T-helper 17 cell (primary cell): ENCODE measurements at places on chromosomes 12 and 14.

- no peak for DNase-seq
Observed at GRCh38 chr12:77325511-77326236, 260.3 kb upstream of the E2F7 start.

GRCh38 chr12:131264635-131265034 is 310.9 kb downstream of the ADGRD1 start:
- no peak for DNase-seq

DNA sequence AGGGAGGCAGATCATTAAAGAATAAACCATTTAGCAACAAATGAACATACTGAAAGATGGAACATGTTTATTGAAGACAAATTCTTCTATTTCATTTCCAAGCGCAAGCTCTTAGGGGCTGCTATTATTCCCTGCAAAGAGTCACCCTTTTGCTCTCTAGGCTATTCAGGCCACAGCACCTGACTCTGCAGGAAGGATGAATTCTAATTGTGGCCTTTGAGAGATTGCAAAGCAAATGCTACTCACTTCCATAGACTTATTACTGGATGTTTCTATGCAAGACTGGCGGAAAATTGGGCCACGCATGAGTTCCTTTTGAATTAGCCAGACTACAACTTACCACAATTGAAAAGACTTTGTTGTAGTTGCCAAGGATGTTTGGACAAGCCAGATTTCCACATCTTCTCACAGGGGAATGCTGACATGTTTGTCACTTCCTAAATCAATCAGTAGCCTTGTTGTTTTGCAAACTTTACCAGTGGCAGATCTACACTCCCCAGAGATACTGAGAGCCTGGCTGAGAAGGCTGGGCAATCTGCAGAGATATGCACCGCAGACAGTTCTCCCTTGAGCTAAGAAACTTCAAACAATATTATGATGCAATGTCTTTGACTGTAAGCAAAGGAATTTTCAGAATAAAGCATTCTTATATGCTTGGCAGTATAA is 334.3 kb upstream of the SYT1 start:
- no peak for DNase-seq

DNA sequence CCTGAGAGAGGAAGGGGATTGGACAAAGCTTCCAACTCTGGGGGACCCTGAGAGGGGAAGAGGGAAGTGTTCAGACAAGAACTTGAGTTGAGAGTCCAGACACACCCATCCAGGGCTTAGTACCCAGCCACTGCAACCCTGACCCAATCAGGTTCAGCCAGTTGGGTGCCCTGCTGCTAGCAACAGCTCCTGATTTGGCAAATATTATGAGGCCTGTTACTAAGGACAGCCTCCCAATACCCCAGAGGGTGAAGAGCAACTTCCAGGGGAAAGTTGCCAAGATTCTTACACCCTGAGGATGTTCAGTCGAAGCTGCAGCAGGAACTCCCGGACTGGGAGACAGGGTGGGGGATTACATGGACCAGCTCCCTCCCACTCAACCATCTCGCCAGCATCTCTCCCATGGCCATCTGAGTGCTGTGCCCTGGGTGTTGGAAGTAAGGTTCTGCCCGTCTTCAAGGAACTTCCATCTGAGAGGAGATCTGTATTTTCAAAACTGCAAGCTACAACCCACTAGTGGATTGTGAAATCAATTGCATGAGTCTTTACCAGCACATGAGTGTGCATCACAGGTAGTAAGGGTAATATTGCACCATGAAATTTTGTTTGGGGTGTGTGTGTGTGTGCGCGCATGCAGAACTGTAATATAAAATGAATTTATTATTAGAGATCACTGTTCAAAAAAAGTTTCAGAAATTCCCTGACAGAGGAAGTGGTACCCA is 11.5 kb upstream of the KRT78 start:
- DNase-seq = no peak

DNA sequence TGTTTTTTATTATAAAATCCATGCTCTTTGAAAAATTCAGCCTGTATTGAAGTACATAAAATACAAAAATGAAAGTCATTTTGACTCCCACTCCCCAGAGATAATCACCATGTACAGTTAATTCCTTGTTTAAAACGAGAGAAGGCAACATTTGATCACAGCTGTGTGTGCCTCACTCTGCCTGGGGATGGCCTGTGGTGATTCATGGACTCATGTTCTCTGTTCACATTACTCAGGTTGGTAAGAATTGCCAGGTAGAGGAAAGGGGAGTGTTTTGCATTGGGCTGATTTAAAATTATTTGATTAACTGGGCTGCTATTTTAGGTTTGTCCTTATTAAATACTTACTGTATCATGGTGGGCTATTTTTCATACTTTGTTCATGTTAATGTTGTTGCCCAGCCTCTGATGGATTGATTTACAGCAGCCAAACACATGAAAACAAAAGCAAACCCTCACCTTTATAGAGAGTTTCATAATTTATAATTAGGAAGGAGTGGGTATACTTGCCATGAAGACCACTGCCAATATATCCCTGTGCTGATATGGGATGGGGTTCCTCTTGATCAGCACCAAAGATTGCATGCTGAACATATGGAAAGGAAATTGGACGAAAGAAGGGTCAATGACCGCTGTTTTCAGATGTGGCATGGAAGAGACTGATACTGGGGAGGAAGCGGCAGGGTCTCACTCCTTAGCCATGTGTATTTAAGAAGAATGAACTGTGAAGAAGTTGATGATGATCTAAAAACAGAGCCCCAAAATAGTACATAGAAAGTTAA is 3.0 kb downstream of the ZBTB1 start:
- no peak for DNase-seq

DNA sequence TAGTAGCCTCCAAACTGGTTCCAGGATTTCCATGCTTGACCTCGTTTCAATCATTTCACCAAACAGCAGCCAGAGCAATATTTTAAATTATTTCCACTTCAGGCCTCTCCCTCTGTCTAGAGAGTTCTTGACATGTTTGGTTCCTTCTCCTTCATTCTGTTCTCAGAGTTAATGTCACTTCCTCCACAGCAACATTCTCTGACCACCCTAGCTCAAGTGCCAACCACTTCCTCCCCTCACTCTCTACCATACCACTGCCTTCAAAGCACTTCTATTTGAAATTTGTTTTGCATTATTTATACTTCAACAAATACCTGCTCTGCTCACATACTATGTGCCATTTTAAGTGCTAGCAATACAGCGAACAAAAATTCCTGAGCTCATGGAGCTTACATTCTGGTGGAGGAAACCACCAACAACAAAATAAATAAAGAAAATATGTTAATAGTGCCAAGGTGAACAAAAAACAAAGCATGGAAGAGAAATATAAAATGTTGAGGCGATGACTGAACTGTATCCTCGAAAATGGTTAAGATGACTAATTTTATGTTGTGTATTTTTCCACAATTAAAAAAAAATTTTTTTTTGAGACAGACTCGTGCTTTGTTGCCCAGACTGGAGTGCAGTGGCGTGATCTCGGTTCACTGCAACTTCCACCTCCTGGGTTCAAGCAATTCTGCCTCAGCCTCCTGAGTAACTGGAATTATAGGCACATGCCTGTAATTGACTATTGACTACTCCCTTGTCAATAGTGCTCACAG is 17.3 kb downstream of the BAZ1A start:
- DNase-seq = no peak

DNA sequence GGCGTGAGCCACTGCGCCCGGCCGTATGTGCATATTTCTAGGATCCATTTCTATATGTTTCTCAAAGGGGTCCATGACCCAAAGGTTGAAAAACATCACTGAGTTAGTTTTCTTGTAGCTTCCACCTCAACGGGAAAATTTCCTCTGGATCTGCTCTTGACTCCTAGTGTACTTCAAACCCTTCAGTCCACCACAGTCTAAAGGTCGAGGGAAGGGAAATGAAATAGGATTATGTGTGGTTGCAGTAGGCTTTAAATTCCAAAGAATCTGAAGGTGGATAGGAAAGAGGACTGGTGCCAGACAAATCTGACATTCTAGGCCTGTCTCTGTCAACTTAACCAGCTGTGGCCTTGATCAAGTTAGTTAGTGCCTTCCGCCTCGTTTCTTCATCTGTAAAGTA is 1.7 kb upstream of the SUOX start:
- DNase-seq = no peak

- no peak for DNase-seq
Observed at GRCh38 chr14:91649930-91650329, 82.0 kb downstream of the CATSPERB start.

GRCh38 chr14:38210587-38211216 is 3.0 kb downstream of the SSTR1 start:
- DNase-seq = no peak

GRCh38 chr12:62737615-62738014 is 197.3 kb downstream of the PPM1H start:
- no peak for DNase-seq

- no peak for DNase-seq
Observed at GRCh38 chr12:109452489-109452888, 24.6 kb downstream of the KCTD10 start.

DNA sequence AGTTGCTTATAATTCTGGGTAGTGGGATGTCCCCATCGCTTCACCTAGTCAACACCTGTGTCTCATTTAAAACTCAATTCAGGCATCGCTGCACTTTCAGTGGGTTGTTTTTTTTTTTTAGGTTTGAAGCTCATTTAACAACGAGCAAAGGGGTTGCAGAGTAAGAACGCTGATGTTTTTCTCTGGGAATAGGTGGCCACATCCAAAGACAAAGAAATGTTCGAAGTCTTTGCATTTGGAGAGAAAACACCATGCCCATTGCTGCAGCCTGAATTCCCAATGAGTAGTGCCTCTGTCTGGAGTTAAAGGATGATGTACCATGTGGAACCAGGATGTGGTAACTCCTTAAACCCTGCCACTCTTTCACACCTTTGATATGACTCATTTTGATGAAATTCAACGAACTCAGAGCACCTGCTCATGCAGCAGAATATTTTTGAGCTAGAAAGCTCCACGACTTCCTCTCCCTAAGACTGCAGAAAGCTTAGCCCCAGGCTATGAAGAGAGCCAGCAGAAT is 35.1 kb upstream of the BATF start:
- no peak for DNase-seq

GRCh38 chr12:123961585-123962345 is 10.9 kb downstream of the CCDC92 start:
- DNase-seq = no peak

DNA sequence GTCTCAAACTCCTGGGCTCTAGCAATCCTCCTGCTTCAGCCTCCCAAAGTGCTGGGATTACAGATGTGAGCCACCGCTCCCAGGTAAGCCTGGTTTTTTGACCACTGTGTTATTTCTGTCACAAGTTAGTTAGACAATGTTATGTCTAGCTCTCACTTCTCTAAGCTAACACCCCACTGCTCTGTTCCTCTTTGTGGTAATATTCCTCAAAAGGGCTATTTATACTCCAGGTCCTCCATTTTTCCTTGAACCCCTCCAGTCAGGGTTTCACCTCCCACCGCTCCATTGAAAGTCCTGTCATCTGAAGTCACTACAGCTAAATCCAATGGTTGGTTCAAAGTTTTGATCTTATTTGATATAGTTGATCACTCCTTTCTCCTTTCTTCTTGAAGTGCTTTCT is 5.1 kb downstream of the IRAK3 start:
- no peak for DNase-seq

DNA sequence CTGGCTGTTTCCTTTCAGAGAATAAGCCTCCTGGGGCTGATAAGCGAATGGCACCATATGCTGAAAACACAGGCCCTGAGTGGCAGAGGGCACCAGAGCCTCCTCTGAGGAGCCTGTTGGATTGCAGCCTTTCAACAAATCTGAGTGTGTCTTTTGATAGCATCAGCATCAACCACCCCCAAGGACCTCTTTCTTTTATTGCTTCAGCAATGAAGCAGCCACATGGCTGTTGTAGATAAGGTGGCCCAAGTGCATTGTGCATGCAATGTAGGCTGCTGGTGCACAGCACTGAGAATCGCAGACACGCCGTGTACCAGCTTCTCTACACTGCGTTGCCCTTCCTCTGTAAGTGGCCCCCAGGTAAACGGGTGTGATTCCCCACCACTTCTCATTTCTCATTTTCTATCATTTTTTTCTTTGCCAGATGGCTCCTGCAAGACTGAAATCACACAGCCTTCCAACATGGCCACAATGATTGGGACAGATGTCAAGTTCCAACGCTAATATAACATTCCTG is 191.7 kb downstream of the DAD1 start:
- no peak for DNase-seq

GRCh38 chr12:66692986-66693385 is 14.1 kb upstream of the GRIP1 start:
- DNase-seq = no peak

DNA sequence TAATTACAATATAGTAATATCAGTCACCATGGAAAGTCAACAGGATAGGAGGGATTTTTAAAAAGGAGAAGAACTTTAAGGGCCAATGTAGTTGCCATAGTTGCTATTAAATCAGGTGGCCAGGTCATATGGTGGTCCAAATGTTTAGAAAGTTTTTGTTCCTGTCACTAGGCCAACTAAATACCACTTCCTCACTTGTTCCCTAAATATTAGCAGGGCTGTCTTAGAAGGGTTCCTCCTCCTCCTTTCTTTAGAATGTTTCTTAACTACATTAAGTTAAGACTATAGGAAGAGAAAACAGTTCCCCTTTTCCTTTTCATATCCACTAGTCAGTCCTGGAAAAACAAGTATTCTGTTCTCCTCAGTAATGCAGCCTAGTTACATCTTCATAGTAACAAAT is 50.3 kb downstream of the MON2 start:
- no peak for DNase-seq

- no peak for DNase-seq
Observed at GRCh38 chr12:63857771-63858670, 13.5 kb downstream of the SRGAP1 start.

DNA sequence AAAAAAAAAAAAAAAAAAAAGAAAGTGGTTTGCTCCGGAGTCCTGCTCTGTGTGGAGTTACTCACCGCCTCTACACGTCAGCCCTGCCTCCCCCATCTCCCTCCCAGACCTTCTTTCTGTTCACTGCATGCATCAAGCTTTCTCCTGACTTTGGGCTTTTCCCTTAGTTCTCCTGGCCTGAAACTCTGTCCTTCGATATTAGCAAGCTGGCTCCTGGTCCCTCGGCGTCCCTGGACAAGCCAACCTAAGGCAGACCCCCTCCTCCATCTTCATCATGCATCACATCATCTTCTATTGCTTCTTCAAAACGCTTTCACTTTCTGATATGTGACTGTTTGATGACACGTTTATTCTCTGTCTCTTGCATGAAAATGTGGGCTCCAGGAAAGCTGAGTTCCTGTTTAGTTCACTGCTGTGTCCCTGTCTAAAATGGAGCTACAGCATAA is 40.6 kb downstream of the SLC15A4 start:
- DNase-seq = no peak

- DNase-seq = peak; percentile 35
Observed at GRCh38 chr12:388541-389141, 479 bp downstream of the KDM5A start.

GRCh38 chr14:21092273-21093011 is 6.0 kb downstream of the ZNF219 start:
- peak; percentile 97 for DNase-seq

GRCh38 chr12:124365726-124366430 is 71.0 kb downstream of the RFLNA start:
- no peak for DNase-seq

GRCh38 chr14:94633121-94633520 is 20.9 kb downstream of the SERPINA3 start:
- no peak for DNase-seq

- DNase-seq = no peak
Observed at GRCh38 chr14:48616931-48617330, 941.5 kb upstream of the MDGA2 start.

GRCh38 chr12:92138144-92138543 is 7.5 kb downstream of the BTG1 start:
- no peak for DNase-seq
